ENCODE measurements at places on chromosomes 12 and 14.

- DNase-seq, result no peak
Observed at GRCh38 chr12:38448991-38449390, 132.4 kb downstream of the ALG10B start.

DNA sequence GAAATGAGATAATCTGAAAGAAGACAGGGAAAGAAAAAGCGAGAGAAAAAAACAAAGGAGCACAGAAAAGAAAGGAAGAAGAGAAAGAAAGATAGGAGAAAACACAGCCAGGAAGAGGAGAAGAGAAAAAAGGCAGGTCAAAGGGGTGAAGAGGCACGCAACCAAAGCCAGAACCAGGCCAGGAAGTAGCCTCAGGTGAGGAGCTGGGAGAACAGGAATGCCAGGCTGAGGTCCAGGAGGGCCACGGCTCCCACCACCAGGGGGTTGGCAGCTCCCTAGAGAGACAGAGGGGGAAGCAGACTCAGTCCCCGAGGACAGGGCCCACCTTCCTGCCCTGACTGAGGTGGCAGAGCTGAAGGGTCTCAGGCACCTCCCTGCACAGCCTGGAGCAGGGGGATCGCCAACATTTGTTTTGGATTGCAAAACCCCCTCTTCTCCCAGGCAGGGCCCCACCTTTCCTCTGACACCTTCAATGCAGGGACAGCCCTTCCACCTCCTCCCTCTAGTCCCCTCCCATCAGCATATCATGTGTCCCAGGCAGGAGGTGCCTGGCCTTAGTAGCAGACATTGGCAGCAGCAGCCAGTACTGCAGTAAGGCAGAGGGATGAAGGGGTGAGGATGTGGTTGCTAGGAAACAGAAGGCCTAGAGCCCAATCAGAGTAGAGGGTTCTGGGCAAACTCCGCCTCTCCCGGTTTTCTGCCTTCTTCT lies 2.0 kb upstream of the AP1G2 start:
- DNase-seq, result no peak

- no peak for DNase-seq
Observed at GRCh38 chr12:11513288-11513687, 117.9 kb upstream of the PRB2 start.

GRCh38 chr12:46494424-46494823 lies 121.9 kb upstream of the SLC38A2 start:
- no peak for DNase-seq

DNA sequence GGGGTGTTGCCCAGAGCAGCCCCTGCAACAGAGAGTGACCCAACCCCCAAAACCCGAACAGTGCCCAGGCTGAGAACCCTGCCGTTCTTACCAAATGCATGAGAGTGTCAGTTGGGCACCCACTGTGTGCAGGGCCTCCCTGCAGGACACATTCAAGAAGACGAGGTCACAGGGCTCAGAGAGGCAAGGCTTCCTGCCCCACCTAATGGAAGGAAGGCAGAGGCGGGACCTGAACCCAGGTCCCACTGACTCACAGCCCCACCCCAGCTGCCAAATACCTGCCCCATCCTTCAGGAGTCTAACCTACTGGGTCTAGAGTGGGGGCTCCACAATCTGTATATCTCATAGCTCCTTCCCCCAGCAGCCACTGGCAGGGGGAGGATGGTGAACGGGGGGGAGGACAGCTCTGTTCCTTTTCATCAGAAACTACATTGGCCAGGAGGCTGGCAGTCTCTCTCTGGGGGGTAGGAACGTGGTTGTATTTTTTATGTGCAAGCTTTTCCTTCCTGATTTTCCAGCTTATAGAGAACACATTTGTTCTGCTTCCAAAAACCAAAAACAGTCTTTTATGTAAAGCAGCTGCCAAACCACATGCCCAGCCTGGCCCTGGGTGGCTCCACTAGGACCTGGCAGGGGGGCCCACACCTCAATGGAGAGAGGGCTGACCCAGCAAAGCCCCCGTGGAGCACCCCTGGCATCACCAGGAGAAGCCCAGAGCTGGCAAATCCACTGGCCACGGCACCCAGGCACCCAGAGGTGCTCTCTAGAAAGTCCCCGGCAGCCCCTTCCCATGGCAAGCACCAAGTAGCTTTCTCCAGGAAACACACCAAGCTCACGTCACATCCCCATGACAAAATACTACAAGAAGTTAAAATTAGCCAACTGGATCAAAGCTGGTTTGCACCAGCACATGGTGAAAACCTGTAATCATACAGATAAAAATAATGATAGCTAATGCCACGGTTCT lies 17.0 kb downstream of the NCOR2 start:
- DNase-seq, result peak; percentile 62

- no peak for DNase-seq
Observed at GRCh38 chr12:15544589-15544988, 222.3 kb downstream of the PTPRO start.

DNA sequence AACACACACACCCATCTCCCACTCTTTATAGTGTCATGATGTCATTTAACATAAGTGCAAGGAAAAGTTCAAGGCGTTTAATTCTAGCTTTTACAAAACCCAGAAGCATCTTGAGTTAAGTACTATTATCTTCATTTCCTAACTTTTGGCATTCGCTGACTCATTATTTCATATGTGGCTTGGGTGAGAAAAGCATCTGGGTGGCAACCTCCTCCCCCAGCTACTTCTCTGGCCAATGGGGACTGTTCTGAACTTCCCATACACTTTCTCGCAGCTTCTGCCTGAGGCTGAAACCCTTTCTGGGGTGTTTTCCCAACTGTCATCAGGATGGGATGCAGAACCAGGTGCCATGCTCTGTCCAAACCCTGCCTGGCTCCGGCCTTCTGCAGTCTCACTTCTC lies 2.8 kb upstream of the MARK3 start:
- DNase-seq, result no peak

DNA sequence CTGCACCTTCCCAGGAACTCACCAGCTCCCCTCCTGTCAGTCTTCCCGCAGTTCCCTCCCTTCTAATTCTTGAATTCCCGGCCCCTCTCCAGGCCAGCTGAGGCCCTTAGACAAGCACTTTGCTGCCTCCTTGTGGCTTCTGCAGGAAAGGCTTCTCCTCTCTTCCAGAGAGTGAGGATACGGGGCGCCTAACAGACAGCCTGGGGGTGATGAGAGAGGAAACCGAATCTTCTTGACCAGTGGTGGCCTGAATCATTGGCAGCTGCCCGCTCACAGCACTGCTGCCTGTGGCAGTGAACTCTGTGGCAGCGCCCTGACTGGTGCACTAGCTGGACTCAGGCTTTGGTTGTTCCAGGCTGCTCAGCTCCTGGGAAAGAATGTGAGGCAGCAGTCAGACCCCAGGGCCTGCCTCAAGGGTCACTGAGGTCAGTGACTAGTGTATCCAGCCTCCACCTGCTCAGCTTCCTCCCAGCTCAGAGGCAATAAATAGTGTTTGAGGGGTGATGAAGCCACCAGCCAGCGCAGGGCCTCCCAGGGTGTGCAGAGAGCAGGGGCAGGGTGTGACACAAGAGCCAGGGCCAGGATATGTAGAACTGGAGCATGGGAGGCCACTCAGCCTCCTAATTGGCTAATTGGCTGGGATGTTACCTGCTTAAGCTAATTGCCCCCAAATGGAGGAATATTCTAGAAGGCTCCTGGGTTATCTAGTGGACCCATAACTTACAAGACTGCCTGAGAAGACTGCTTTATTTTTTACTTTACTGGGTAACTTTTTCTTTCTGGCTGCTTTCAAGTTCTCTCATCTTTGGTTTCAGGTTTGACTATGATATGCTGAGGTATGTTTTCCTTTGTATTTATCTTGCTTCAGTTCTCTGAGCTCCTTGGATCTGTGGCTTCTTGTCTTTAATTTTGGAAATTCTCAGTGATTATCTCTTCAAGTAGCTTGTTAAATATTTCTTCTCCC lies 12.9 kb upstream of the MCRS1 start:
- DNase-seq, result peak; percentile 4

- DNase-seq, result no peak
Observed at GRCh38 chr14:76413962-76414600, 38.1 kb downstream of the ESRRB start.

- DNase-seq, result no peak
Observed at GRCh38 chr14:89730687-89731086, 223.8 kb downstream of the EFCAB11 start.

DNA sequence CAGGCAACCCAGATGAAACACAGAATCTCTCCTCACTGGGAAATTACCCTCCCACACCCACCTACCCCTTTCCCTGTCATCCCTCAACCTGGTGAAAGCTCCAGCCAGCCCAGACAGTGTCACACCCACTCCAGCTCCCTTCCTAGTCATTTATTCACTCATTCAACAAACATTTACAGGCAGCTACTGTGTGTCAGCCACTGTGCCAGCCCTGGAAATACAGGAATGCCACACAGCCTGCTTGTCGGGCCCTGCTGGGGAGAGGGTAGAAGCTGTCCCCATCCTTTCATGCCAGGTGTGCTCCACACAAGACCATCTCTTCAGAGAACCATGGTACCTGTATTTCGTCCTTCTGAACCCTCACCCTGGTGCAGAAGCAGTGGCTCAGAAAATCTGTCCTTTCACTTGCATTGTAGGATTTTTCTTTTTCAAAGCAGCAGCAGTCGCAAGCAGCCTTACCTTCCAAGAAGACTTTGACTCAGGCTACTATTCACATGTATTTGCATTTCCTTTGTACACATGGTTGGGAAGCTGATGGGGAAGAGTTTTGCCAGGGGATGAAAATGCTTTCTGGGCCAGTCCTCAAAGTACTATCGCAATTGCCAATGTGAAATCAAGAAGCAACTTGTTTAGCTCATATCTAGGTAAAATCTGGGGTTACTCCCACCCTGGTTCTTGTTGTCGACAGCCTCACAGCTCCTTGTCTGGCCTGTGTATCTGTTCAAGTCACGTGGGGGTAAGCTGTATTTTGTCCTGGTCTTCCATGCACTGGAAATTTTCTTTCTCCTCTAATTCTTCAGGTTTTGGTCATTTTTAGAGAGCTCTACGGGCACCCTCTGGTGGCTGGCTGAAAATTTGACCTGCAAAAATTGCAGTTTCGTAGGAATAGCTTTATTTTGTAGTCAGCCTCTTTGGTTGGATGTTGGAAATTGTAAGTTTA lies 147.4 kb upstream of the EGLN3 start:
- DNase-seq, result peak; percentile 50

- DNase-seq, result no peak
Observed at GRCh38 chr12:56104815-56105608, 653 bp downstream of the PA2G4 start.

GRCh38 chr14:85027681-85028370 lies 502.1 kb upstream of the FLRT2 start:
- DNase-seq, result no peak

GRCh38 chr12:65881965-65882413 lies 57.7 kb downstream of the HMGA2 start:
- DNase-seq, result no peak

DNA sequence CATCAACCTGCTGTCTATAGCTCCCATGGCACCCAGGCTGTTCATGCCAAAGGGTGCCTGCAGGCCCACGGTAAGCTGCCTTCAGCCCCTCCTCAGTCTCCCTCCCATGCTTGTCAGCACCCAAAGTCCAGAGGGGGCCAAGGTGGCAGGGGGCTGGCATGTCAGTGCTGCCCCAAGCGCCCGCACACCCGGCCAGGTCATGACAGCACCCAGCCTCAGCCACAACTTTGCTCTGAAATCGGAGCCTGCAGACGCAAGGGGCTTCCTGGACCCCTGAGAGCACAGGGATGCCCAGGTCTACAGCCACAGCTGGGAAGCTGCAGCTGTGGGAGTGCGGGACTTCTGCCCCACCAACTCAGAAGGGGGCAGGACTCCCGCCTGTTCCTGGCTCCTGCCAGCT lies 28.5 kb upstream of the PAPLN start:
- DNase-seq, result no peak

GRCh38 chr12:46562625-46563225 lies 190.2 kb upstream of the SLC38A2 start:
- DNase-seq, result no peak

- no peak for DNase-seq
Observed at GRCh38 chr12:74641694-74642093, 104.1 kb downstream of the ATXN7L3B start.

DNA sequence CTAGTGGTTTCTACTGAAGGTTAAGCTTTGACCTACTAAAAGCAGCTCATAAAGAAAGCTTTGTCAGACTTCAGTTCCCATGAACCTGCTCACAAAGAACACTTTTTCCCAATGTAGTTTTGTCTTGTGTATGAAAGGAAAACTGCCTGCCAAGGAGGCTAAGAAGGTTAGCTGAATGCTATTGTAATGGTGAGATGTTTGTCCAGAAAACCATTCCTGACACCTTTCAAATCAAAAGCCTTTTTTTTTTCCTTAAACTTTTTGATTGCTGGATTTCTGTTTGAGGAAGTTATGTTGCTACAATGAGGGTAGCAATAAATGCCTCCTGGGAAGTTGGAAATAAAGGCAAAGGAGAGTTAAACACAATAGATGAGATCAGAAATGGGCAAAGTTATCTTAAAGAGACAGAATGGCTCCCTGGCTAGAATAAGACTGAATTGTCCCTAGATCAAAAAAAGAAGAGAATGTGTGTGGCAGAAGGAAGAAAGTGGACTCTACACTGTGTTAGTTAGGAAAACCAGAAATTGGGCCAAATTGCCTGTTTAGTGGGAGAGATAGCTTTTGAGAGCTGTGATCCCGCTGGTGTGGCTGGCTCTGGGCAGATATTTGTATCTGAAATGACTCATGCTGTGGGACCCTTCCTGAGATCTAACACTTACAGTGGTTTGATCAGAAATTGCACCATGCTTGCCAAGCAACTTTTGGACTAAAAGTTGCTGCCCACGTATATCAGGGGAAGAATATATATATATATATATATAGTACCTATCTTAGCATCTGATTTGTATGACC lies 27.5 kb downstream of the TECPR2 start:
- DNase-seq, result no peak

- no peak for DNase-seq
Observed at GRCh38 chr14:71665157-71665556, 267.1 kb upstream of the RGS6 start.

GRCh38 chr12:40185303-40185693 lies 39.5 kb upstream of the LRRK2 start:
- DNase-seq, result no peak

DNA sequence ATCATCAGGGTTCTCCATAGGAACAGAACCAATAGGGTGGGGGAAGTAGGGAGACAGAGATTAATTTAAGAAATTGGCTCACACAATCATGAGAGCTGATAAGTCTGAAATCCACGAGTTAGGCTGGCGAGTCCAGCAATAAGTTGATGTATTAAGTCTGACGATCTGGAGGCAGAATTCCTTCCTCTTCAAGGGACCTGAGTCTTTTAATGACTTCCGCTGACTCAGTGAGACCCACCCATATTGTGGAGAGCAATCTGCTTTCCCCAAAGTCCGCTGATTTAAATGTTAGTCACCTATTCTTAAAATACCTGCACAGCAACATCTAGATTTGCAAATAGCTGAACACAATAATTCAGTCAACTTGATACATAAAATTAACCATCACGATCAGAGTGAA lies 97.8 kb downstream of the SPTSSA start:
- no peak for DNase-seq

GRCh38 chr14:102573591-102574046 lies 18.8 kb upstream of the RCOR1 start:
- no peak for DNase-seq

- no peak for DNase-seq
Observed at GRCh38 chr12:22759769-22760674, 135.1 kb downstream of the ETNK1 start.

GRCh38 chr14:51500776-51501175 lies 150.9 kb upstream of the FRMD6 start:
- DNase-seq, result no peak
